Left ventricle myocardium superior (tissue), 1 donor: ENCODE measurements at places on chromosomes 7 and 10. TPM values are rescaled to one million over a fixed set of nuclear protein-coding genes. Genes with fewer than 3 reads are reported as not detected.
A peak's percentile ranks its signal among the peaks of the same experiment; 100 is the strongest.

INSIG1 gene
- total RNA-seq, result 8.7 TPM

SUN3 gene
- total RNA-seq, result not detected

CALY gene
- total RNA-seq, result not detected

PDK4 gene
- 289 TPM for total RNA-seq

HABP2 gene
- not detected for total RNA-seq

LRRC18 gene
- not detected for total RNA-seq

CH25H gene
- total RNA-seq, result 0.25 TPM

GRCh38 chr7:52365349-52365748, 670.1 kb upstream of the POM121L12 start:
- no peak for DNase-seq

DNA sequence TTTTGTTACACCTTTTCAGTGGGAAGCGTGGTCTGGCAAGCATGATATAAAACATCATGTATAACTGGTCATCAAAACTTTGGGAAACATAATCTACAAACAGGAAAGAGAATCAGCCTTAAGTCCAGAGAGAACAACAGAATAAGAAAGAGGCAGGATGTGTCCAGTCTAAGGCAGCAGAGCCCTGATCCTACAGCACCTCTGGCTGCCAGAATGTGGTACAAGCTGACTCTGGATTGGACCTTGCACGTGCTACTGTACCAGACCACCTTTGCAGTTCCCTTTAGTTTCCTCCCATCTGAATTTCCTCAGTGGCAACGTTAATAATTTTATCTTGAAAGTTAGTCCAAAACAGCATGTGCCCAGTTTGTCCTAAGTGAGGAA, 824.6 kb upstream of the IGFBP3 start:
- no peak for DNase-seq

DNA sequence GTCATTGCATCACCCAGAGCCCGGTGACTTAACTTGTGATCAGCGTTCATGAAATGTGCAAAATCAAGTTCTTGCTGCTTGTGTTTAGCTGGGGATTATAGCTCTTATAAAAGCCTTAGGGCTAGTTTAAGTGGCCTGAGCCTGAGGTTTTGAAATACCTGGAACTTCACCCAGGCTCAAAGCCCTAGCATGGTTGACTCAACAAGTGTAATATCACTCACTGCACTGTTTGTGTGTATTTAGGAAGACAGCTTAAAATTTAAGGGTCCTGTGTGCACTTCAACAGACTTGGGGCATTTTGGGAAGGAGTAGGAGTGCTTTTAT, 489.5 kb downstream of the GATA3 start:
- no peak for DNase-seq

GRCh38 chr7:130352194-130353074, 7.8 kb downstream of the CPA5 start:
- DNase-seq, result no peak

GRCh38 chr10:48404646-48405045, 98.2 kb downstream of the MAPK8 start:
- no peak for DNase-seq

GRCh38 chr10:91709394-91709798, 76.5 kb upstream of the PPP1R3C start:
- DNase-seq, result no peak

DNA sequence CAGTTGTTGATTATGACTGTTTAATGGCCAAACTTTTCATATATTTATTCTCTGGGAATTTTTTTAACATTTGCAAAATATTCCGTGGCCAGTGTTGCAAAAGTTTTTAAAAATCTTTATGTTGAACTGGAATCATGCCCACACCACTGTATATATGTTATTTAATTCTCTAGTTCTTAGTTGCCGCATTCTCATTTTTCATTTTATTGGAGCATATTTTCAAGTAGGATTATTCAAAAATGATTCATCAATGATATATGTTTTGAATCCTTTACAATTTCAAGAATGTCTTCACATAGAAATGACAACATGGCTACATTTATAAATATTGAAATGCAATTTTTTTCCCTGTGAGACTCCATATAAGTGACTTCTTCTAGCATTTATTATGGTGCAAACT, 188.6 kb upstream of the LRRTM3 start:
- no peak for DNase-seq

DNA sequence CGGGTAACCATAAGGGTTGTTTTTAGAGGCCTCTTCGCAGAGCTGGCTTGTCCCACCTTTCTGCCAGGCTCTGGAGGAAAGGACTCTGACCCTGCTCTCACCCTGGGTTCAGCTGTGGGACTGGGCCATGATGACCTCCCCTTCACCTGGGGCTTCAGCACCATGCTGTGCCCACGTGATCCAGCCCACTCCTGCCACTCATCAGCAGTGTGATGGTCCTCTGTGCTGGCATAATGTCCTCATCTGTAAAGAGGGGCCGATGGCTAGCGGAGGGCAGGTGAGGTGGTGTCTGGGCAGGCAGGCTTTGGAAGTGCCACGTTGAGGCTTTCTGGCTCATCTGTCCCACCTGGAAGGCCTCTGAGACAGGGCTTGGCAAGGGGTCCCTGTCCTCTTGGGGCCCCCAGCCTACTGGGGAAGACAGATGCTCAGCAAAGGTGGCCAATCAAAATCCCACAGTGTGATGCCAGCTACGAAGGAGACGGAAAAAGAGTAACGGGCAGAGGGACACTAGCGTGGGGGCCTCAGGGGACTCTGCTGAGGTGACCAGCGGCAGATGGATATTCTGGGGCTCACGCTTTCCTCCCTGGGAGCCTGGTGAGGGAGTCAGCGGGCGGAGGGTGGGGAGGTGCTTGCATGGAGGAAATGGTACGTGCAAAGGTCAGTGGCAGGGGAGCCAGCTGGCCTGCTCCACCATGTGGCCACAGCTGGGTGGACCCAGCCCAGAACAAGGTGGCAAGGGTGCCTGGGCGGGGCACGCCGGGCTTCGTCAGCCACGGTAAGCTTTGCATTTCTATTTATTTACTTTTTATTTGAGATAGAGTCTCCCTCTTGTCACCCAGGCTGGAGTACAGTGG, 5.4 kb downstream of the LRWD1 start:
- peak; percentile 31 for DNase-seq

DNA sequence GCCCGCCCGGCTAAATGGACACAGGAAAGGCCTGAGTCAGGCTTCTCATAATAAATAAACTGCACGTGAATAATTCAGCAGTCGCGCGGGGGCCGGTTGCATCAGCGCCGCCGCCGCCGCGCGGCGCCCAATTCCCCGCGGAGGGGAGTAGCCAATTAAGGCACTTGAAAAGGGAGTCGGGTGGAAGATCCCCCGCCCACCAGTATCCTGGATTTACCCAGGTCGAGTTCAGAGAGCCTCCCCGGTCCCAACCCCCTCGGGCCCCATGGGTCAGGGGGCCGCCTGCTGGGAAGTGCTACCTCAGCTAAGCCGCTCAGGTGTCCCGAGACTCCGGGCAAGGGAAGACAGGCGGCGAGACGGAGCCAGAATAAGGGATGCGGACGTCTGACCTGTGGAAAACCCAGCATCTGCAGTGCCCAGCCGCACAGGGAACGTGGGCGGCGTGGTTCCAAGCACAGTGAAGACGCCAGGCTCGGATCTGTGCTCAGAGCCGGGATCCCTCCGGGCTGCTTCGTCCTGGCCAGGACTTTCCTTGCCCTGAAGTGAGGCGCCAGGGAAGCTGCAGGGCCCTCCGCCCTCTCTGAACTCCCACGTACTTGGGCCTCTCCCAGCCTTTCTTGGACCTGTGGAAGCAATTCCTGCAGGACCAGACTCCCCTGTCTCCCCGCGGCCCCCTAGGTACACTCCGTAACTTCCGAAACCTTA, 7.3 kb upstream of the LBX1 start:
- no peak for DNase-seq

GRCh38 chr10:130179640-130180039, 43.4 kb downstream of the GLRX3 start:
- no peak for DNase-seq

- peak; percentile 77 for DNase-seq
Measured at GRCh38 chr10:97543025-97543546, 29.5 kb upstream of the ANKRD2 start.

DNA sequence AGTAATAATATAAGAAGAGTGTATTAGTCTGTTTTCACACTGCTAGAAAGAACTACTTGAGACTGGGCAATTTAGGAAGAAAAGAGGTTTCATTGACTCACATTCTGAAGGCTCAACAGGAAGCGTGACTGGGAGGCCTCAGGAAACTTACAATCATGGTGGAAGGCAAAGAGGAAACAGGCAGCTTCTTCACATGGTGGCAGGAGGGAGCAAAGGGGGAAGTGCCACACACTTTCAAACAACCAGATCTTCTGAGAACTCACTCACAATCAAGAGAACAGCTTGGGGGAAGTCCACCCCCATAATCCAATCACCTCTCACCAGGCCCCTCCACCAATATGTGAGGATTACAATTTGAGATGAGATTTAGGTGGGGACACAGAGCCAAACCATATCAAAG, 212.5 kb upstream of the HDAC9 start:
- DNase-seq, result no peak

DNA sequence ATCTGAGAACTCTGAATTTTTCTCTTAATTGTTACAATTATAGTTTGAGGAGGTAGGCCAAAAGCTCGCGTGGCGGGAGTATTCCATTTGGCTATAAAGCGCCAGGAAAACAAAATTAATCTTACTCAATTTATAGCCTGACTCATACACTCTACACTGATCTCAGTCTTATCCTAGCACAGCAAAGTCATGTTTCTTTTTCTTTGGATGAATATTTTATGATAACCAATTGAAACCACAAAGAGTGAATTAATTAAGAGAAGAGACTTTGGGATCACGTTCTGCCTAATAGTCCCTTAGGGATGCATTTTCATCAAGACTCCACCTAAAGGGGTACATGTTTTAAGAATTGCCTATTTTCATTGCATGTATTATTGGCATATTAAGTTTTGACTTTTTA, 420.8 kb downstream of the HGF start:
- no peak for DNase-seq

DNA sequence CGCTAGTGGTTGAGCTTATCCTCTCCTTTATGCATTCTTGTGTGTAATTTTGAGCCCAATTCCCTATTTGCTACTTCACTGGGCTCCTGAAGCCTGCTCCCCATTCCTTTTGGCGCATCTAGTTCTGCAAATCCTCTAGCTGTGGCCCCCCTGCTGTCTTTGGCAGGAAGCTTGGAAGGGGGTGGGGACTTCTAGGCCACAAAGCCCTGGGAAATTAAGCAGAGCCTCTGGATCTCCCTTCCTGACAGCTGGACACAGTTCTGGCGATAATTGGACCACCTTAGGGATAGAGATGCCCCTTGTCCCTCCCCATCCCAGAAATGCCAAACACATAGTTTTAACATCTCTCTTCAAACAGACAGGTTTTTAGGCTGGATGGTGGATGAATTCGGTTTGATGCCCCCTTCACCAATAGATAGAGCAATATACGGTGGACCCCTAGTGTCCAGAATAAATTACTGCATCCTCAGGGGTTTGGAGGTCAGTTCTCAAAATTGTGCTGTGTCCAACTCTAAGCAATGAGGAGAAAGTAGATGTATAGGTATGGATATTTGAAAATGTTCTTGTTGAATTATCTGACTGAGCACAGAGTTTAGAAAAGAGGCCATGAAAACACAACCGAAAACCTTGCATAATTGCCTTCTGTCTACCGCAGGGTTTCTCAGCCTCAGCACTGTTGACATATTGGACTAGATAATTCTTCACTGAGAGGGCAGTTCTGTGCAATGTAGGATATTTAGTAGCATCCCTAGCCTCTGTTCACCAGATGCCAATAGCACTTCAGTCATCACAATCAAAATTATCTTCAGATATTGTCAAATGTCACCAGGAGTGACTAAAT, 75.5 kb downstream of the PAPSS2 start:
- no peak for DNase-seq

DNA sequence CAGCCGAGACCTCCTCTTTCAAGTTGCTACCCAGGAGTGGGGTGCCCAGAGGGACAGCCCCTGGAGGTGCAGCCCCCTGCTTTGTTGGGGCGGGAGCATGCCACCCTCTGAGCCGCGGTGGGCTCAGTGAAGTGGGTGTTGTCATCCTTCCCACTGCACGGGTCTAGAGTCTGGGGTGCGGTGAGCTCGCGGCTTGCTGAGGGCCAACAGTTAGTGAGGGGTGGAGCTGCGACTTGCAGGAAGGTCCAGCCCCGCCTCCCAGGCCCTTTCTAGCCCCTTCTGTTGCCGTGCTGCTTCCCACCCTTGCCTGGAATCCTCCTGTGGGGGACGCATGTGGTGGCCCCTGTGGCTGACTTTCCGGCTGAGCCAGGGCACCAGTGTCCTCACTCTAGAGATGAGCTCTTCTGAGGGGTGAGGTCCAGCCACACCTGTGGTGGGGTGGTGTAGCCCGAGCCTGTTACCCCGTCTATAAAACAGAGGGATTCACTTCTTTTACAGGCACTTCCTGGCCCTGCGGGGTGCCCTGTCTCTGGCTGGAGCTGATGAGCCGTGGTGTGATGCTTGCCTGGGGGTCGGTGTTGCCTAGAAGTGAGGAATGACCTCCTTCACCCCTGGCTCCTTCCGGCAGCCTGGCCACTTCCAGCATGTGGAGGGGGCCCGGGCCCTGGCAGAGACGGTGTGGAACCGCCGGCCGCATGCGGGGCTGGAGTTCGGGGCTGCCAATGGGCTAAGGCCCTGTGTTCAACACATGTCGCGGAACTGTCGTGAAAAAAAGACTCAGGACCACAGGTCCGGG, 127.9 kb downstream of the FAM53B start:
- DNase-seq, result no peak

DNA sequence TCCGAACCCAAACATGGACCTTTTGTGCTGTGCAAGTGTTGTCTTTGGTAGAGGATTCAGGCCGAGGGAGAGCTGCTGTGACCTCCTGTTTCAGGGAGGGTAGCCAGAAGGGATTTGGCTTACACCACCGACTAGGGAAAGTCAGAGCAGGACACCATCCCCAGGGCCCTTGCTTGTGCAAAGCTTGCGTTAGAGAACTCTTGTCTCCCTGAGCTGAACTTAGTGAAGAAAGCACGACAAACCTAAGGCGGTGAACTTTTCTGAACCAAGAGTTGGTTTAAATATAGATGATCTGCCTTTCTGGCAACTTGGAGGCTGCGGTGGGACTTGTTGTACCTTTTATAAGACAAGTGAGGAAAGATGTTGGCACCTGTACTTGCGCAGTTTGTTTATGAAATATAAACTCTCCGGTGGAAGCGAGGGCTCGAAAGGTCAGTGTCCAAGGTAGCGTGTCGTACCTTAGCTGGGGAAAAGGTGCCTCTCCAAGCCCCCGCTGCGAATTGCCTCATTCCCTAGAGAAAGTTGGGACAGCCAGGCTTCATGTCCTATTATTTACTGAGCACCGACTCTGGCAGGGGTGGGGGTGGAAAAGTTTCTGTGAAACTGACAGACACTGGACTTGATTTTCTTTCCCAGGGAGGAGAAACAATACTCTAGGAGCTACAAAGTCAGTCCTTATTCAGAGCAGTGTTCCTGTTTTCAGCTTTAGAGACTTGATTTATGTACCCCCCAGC, 31.6 kb downstream of the WBP1L start:
- peak; percentile 77 for DNase-seq

- DNase-seq, result peak; percentile 30
Measured at GRCh38 chr7:68176974-68177373, 1180.3 kb downstream of the TYW1 start.

DNA sequence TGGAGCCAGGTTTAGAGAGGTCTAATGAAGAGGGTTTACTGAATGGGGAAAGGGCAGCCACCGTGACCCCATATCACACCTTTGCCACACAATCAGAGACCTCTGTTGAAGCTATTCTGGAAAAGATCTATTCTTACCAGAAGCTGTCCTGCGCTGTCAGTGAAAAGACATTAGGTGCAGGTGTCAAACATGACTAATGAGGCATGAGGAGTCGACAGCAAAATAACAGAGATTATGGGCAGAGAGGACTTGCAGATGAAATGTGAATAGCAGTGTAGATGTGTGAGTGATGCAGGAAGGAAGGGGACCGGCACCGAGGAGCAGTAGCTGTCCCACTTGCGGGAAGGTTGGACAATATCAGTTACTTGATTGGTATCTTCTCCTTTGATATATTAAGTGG, 627.7 kb upstream of the GALNT17 start:
- no peak for DNase-seq
